Stimulated activated CD4-positive, alpha-beta T cell treated with anti-CD3 and anti-CD28 coated beads, Interleukin-15, amount 100 ng/mL, for 24 hours (primary cell): ENCODE measurements at places on chromosomes 11 and 22.

GRCh38 chr11:108970221-108970991, 305.5 kb downstream of the DDX10 start:
- no peak for DNase-seq

DNA sequence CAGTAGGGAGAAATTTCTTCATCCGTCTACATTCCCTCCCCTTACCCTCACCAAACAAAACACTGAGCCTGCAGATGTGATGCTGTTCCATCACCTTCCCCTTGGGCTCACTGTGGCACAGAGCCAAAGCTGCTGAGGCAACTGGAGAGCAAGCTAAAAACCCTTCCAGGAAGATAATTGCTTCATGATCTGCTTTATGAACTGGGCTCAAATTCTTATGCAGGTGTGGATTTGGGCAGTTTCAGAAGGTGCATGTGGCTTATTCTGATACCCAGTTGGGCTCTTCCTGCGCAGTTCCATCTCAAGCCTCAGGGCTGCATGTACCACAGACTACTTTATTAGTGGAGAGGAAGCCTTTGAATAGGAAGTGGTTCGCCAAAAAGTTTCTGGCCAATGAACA, 58.3 kb downstream of the AAMDC start:
- no peak for DNase-seq

- peak; percentile 6 for DNase-seq
Observed at GRCh38 chr22:24410110-24410856, 17.1 kb upstream of the ADORA2A start.

- no peak for DNase-seq
Observed at GRCh38 chr11:16191868-16192240, 164.5 kb downstream of the SOX6 start.

- no peak for DNase-seq
Observed at GRCh38 chr11:26951809-26952515, 42.0 kb upstream of the FIBIN start.

GRCh38 chr22:20659258-20659657, 114.7 kb upstream of the SERPIND1 start:
- DNase-seq: no peak

DNA sequence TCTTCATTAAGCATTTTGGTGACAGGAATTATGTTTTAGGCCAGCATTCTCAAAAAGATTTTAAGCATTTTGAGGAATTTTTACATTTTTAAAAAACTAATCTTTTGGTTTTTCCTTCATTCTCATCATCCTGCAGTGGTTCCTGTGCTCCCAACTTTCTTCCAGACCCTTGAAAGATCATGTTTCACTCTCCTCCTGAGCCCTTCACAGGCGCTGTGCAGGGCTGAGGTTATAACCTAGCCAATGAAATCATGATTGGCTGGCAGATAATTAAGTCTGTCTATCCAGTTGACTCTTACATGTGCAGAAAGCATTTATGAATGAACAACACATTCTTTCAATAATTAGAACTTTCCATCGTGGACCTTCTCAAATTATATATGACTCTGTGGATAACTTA, 226.3 kb downstream of the DDX10 start:
- DNase-seq: no peak

- no peak for DNase-seq
Observed at GRCh38 chr22:22349455-22349836, 104.9 kb downstream of the VPREB1 start.

GRCh38 chr11:64229744-64230170, 591 bp upstream of the DNAJC4 start:
- DNase-seq: no peak

GRCh38 chr22:21876486-21877176, 9.2 kb upstream of the MAPK1 start:
- DNase-seq: peak; percentile 62

- DNase-seq: no peak
Observed at GRCh38 chr11:130454491-130455252, 6.2 kb downstream of the ADAMTS15 start.

DNA sequence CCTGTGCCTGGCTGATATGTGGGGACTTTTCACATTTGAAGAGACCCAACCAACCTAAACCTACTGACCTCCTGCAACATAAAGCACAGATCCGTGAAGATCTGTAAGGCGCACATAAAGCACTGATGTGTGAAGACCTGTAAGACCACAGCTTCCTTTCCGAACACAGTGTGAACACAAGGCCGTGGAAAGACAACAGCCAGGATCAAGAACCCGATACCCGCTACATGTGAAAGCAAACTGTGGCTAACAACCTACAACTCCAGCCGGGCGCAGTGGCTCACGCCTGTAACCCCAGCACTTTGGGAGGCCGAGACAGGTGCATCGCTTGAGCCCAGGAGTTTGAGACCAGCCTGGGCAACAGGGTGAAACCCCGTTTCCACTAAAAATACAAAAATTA, 17.6 kb upstream of the PPFIA1 start:
- no peak for DNase-seq

DNA sequence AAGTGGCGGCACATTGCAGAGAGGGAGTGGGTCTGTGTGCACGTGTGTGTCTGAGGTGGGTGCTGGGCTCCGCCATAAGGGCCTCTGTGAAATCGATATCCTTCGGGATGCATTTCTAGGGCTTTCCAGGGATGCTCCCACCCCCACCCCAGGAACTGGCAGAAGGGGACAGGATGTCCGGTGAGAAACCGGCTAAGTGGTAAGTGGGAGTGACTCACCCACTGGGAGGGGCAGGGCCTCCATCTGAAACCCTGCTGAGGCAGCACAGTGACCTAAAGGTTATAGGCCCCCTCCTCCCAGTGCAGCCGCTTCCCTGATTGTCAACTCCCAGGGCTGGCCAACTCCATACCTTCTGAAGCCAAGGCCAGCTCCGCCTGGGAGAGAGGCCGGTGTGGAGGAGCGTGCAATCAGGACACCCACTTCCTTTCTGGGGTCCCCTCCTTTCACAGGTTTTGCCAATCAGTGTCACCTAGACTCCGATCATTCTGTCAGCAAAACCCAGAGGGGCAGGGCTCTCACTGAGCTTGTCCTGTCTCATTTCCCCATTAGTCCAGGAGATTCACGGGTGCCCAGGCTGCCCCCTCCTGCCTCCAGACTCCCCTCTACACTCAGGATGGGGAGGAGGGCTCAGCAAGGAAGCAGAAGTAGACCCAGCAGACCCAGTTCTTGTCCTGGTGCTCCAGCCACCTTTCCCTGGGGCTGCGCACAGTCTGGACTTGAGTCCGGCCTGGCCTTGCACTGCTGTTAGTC, 44.5 kb downstream of the NECTIN1 start:
- no peak for DNase-seq

- no peak for DNase-seq
Observed at GRCh38 chr11:34411791-34412190, 26.9 kb upstream of the CAT start.

GRCh38 chr11:92671081-92671480, 298.4 kb upstream of the MTNR1B start:
- DNase-seq: no peak

DNA sequence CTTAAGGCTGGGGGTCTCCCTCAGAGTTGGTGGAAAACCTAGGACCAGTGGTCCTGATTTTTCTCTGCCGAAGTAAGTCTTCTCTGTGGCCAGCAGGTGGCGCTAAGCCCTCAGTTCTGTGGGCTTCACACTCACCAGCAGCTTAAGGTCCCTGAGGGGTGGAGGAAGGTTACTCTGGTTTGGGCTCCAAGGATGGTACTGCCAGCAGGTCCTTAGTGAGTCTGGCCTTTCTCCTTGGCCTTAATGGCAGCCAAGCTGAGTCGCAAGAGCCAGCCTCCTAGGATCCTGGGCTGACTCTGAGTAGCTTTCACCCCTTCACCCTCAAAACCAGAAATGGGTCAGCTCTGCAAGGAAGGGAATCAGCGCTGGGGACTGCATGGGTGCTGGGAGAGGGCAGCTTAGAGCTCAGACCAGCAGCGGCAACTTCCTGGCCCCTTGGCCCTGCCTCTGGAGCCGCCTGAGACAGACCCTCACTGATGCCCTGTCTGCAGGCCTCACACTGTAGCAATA, 4.4 kb downstream of the KCNJ11 start:
- peak; percentile 85 for DNase-seq

DNA sequence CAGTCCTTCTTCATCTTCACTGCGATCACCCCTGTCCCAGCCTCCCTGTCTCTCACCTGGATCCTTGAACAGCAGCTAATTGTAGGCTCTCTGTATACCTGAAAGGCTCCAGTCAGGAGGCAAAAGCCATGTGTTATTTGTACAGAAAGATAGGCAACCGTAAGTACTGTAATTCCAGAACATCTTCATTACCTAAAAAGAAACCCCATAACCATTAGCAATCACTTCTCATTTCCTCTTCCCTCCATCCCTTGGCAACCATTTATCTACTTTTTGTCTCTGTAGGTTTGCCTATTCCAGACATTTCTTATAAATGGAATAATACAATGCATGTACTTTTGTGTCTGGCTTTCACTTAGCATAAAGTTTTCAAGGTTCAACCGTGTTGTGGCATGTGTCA, 17.8 kb downstream of the NAGA start:
- DNase-seq: no peak

GRCh38 chr11:86248609-86249008, 4.1 kb downstream of the EED start:
- DNase-seq: peak; percentile 52

DNA sequence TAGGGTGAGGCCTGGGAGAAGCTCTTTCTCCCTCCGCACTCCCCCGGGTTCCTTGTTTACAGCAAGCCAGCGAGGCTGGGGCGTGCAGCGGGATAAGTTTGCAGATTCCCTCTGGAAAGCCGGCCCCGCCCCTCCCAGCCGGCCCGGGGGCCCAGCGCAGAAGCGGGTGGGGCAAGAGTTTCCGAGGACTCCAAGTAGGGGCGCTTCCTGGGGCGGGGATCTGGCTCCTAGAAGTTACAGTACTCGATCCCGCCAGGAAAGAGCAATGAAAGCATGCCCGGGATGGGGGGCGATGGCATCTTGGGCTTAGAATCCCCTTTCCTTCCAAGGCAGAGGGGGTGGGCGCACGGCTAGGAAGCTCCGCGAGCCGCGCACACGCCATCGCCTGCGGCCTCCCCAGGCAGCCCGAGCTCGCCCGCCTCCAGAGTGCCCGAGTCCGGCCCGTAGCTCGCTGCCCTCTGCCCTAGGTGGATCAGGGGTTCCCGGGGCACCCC, 385 bp downstream of the TST start:
- DNase-seq: no peak

GRCh38 chr11:80841675-80842074, 1400.8 kb upstream of the TENM4 start:
- no peak for DNase-seq

DNA sequence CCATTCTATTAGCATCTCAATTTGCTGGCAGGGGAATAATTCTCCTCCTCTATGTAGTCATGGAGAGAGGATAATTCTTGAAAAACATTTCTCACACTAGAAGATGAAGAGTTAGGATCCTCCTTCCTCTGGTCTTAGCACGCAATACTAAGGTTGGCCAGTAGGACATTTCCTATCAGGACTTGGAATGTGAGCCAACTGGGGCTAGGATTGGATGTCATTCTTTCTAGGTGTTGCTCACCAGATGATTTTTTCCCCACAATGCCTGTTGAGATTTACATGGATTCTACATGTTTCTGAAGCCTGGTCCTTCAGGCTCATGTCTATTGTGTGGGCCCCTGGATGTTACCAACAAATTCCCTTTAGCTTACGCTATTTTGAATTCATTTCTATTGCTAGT, 28.0 kb downstream of the SLN start:
- no peak for DNase-seq
